ENCODE measurements at places on chromosomes 7 and 10.

DNA sequence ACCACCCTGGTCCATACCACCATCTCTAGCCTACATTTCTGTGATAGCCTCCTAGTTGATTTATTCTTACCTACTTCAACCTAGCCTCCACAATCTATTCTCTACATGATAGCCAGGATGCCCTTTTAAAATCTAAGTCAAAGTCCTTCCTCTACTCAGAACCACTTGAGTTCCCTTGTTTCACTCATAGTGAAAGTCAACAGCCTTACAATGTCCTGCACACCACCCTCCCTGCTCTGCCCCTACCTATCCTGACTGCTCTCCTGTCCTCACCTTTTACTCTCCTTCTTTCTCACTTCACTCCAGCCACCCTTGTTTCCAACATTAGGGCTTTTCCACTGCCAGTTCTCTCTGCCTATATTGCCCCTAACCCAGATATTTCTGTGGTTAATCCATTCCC is 146.7 kb downstream of the GRM3 start:
- no peak for DNase-seq

GRCh38 chr10:101644002-101644401 is 51.0 kb downstream of the FBXW4 start:
- no peak for DNase-seq

- no peak for DNase-seq
Measured at GRCh38 chr7:141950806-141951205, 4.0 kb upstream of the CLEC5A start.

GRCh38 chr7:25350041-25350440 is 121.8 kb upstream of the NPVF start:
- no peak for DNase-seq

GRCh38 chr10:131198843-131199242 is 112.7 kb downstream of the TCERG1L start:
- no peak for DNase-seq

GRCh38 chr7:36736899-36737211 is 12.6 kb upstream of the AOAH start:
- no peak for DNase-seq
